ENCODE measurements at places on chromosomes 7 and 10.

- no peak for DNase-seq
Measured at GRCh38 chr7:95963446-95963990, 191.2 kb downstream of the DYNC1I1 start.

DNA sequence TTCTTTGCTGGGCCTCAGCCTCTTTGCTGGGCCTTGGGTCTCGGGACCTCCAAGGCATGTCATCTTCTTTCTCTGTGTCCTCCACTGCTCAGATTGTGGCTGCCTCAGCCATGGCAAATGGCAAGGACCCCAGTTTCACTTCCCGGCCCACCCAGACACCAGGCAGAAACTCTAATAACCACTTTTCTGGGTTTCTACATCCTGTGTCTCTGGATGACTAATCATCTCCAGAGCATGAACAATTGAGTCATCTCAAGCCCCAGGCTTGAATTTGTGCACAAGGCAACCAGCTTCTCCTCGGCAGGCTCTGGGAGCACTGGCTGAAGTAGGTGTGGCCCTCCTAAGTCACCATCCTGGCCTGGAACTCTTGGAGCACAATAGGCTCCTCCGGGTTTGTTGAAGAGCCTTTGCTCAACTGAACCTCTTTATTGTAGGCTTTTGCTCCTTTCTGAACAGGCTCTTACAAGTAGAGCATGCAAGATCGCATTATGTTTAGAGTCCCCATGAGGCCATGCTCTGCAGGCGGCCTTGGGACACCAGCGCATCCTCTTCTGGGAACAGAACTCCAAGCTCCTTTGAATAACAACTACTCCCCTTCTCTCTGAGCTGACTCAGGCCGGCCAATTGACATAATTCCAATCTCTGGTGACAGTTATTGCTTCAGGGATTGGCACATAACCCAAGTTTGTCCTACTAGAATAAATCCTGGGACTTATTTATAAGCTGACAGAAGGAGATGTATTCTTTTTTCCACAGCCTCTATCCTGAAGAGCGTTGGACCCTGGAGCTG lies 218.1 kb downstream of the WDR11 start:
- no peak for DNase-seq

- DNase-seq, result no peak
Measured at GRCh38 chr7:12369072-12369471, 34.6 kb downstream of the VWDE start.

DNA sequence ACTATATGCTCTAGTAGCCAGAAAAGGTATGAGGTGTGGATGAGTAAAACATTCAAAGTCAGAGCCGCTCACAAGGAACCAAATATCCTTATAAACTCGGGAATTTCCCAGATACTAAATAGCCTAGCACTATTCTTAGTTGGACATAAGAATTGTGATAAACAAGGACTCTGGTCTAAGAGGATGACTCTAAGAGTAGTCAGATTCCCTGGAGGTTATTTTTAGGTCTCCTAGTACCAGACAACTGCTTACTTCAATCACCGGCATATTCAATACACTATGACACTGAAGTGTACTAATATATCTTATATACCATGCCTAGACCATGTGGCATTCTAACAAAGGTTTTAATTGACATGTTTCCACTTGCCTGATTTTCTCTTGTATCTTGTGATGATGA lies 56.5 kb downstream of the LMBR1 start:
- DNase-seq, result peak; percentile 2

DNA sequence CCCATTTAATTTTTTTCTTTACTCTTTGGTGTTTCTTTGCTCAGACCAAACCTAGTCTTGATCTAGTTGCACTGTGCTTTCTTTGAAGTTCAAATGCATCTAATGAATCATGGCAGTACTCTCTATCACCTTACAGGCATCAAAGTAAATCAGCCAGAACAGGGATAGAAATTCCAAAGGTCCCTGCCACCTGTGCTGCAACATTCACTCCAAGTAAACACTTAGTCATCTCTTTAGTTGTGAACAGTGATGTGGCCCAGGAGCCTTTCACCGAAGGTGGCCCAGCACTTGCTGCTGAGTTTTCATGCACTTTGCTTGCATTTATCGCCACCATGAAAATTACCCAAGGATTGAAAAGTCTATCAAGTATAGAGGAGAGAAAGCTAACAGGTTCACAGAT lies 314.1 kb upstream of the ETV1 start:
- DNase-seq, result no peak

DNA sequence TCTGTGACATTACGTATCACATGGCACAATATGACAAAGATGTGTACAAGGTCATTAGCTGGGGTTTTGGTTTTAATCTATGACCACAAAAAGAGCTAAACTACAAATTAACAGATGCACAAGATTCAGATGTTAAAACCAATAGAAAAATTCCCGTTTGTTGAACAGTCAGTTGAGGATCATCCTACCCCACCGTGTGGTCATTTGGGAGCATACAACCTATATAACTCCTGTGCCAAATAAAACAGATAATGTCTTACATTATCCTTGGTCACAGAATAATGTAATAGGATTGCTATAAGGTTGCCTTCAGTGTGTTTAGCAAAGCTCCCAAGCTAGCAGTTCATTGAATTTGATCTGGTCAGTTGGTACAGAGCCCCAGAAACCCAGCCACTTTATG lies 28.2 kb downstream of the ASNS start:
- DNase-seq, result no peak

DNA sequence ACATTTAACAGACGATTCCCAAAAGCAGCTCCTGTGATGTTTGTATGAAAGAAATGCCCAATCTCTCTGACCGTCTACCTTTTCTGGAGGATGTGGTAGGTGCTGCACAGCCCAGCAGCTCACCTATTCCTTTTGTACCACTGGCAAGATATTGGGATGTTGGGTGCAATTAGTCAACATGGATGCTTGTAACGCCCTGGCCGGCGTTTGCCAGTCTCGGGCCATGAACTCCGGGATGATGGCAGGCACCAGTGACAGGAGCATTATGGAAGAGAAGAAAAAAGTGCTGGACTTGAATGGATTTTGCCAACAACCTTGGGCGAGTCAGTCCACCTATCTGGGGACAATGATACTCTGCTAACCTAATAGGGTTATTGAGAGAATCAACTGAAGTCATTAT lies 69.0 kb upstream of the ZNF438 start:
- DNase-seq, result no peak

- DNase-seq, result peak; percentile 39
Measured at GRCh38 chr7:7221599-7222038, 39.3 kb downstream of the C1GALT1 start.

- no peak for DNase-seq
Measured at GRCh38 chr7:79398138-79398749, 55.2 kb downstream of the MAGI2 start.

DNA sequence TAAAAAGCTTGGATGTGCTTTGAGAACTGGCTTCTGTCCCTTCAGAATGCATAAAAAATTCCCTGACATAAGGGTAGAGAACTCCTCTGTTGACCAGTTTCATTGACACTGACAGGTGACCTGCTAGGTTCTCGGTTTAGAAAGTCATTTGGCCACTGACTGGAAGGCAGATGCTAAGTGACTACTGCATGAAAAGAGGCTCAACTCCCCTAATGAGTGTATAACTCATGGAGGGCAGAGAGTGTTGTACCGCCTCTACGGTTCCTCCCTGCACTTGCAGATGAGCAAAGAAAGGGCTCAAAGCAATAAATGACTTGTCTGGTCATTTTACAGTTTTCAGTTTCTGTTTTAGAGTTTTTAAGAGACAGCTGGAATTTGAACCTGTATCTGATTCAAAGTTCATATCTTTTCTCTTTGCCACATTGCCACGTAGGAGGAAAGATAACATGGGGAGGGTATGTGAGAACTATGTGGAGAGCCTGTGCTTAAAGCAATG lies 2.9 kb upstream of the FGL2 start:
- no peak for DNase-seq

DNA sequence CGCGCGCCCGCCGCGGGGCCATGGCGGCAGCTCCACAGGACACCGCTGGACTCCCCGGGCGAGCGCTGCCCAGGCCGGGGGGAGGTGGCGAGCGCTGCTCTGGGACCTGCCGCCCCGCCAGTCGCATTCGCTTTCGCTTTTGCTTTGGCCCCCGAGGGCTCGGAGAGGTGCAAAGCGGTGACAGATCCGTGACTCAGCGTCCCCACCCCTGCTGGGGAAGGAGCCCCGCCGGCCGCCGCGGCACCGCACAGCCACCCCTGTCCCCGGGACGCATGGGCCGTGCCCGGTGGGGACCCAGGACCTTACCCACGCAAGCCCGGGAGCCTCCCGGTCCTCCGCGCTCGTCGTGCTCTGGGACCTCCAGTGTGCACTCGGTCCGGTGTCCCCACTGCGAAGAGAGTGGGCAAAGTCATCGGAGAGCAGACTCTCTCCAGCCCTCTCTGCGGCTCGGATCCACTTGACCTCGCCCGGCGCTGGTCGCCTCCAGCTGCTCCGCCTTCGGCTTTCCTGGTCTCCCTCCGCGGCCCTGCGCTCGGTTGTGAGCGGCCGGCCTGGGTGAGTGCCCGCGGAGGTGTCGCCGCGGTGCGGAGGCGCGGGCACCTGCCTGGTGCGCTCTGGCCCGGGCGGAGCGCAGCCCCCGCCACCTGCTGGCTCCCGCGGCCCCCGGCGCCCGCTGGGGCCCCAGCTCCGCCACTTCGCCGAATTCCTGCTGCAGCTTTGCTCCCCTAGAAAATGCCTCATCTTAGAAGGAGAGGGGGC lies at the start of gene IL15RA:
Gene IL15RA, minus strand, starts transcription at position 73 of the 759 bp plus-strand sequence. Its CDS starts 51 bp downstream, at position 22.
- no peak for DNase-seq

- DNase-seq, result peak; percentile 77
Measured at GRCh38 chr10:119449760-119450461, 92.6 kb downstream of the RGS10 start.

- no peak for DNase-seq
Measured at GRCh38 chr7:157690833-157691585, 354.2 kb downstream of the DNAJB6 start.

- DNase-seq, result no peak
Measured at GRCh38 chr10:69270990-69271389, 7.3 kb upstream of the HK1 start.

DNA sequence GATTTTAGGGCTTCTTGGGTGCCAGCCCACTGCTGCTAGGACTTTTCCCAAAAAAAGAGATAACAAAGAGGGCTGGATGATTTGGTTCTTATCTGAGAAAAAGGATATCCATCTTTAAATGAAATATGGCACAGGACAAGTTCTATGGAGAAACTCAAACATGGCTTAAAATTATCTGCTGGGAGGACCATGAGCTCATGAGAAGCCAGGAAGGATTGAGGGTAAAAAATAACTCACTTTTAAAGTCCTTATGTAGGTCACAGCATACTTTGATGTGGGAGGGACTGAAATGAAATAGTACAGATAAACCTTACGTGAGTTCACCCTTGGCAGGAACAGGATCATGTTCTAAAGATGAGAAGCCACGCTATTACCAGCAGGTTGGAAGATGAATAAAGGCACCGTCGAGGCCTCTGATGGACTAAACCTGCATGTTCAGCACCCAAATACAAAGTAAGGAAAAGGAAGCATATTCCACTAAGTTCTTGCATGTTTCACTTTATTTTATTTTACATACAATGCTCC lies 369.2 kb upstream of the KLF6 start:
- no peak for DNase-seq

DNA sequence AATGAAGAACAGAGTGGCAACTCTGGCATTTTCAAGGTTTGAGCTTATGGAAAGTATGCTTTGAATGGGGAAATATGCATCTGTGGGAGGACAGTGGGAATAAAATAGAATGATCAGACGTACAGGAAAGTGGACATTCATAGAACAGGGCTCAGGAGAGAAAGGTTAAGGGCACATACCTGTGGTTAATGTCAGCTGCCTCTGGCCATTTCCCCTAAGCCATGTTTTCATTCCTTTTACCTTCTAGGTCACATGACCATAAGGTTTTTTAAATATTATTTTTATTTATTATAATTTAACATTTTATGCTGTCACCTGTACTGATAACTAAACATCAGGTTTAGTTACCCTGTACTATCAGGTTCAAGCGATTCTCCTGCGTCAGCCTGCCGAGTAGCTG lies 52.8 kb downstream of the LRRC4 start:
- no peak for DNase-seq

GRCh38 chr7:27205325-27206280 lies 5.7 kb upstream of the HOXA13 start:
- no peak for DNase-seq

DNA sequence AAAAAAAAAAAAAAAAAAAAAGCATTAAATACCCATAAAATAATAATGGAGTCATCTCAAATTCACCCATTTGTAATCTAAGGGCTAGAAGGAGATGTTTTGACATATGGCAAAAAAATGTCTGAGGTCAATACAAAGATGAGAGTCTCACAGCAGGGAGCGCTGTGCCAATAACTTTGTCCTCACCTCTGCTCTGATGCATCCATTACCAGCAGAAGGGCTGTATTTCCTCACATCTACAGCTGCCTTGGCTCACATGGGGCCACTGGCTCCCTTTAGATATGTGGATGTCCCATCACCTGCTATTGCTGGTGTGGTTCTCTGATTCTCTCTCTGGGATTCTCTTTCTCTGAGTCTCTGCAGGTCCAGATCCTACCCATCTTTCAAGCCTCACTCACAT lies 90.3 kb upstream of the FAM133B start:
- DNase-seq, result no peak

- DNase-seq, result no peak
Measured at GRCh38 chr10:86644794-86645445, 9.4 kb upstream of the OPN4 start.
